Stromal cell of bone marrow (primary cell): ENCODE measurements at places on chromosomes 3 and 15.
A peak's percentile ranks its signal among the peaks of the same experiment; 100 is the strongest.

- DNase-seq = no peak
Observed at GRCh38 chr15:73628976-73629797, 4.0 kb downstream of the NPTN start.

- DNase-seq = no peak
Observed at GRCh38 chr3:58324391-58325390, 8.0 kb upstream of the PXK start.

DNA sequence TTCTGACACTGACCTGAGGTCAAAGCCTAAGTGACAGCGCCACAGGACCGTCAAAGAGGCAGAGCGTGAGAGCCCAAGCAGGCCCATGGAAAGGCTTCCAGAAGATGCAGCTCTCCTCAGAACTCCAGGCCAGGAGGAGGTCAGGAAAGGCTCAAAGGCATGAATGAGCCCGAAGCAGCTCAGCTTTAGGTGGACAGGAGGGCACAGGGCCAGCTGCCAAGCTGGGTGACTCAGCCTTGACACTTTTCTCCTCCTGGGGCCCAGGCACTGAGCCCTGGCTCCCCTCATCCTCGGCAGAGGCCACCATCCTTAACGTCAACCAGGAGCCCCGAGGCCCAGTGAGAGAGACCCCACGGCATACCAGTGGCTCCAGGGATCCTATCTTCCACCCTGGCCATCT is 62.9 kb downstream of the ADCY5 start:
- DNase-seq = no peak

DNA sequence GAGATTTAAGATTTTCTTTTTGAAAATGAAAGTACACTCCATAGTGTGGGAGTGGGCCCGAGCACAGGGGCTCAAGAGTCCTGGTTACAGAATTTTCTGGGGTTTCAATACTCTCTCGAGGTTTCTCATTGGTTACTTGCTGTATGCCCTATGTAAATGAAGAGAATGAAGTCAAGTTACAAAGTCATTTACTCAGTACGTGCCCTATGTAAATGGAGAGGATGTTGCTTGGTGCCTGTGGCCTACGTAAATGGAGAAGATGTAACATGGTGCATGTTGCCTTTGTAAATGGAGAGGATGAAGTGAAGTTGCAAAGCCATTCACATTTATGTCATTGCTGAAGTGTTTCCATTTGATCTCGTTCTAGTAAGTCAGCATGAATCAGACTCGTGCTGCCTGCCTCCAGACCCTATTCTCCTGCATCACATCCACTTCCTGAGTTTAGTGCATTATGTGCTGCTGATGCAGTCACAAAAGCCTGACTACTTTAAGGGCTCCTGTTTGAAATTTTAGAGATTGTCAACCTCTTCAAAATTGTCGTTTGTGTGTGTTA is 302.0 kb downstream of the ZBBX start:
- no peak for DNase-seq

GRCh38 chr15:80462836-80463512 is 58.8 kb downstream of the ARNT2 start:
- no peak for DNase-seq

GRCh38 chr15:88013111-88013510 is 243.4 kb downstream of the NTRK3 start:
- DNase-seq = no peak

DNA sequence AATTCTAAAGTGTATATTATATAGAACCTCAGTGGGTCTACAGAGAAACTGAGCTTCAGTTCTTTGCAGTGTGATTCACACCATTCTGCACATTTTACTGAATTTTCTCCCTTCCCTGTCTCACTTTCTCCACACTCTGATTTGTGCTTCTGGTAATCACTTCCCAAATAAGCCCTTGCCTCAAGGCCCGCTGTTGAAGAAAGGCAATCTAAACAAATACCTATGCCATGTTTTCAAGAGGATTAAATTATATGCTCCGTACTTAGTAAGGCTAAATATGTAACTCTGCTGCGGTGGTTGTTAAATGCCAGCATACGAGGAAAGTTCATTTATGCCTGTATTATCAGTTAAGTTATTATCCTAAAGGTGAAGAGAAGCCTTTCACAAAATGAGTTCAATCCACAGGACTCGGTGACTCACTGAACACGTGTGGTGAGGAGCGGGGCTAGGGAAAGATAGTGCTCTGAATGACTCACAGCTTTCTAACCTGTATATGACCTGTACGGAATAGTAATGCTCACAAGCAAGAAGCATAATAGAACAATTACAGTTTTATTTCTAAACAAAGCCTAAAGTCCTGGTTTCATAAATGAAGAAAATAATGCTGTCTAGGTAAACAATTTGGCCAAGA is 25.1 kb downstream of the CNTN6 start:
- no peak for DNase-seq

- no peak for DNase-seq
Observed at GRCh38 chr3:23945663-23945912, 502 bp downstream of the NR1D2 start.

GRCh38 chr3:168094877-168095610 is 680 bp downstream of the GOLIM4 start:
- DNase-seq = peak; percentile 52

DNA sequence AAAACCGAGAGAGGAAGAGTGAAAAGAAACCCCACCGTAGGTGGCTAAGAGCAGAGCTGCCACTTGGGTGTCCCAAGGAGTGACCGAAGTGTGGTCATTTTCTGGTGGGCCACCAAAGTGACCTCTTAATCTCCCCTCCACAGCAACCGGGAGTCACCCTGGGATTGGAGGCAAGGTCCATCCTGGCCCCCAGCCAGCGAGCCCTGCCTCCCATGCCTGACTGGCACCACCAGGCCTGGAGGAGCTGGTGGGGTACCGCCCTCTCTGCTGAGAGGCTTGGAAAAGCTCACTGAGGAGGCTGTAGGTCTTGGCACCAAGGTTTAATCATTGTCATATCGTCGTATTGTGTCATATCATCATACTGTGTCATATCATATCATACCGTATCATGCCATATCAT is 74.0 kb upstream of the TRPM1 start:
- no peak for DNase-seq

GRCh38 chr3:149612456-149612855 is 45.4 kb downstream of the WWTR1 start:
- no peak for DNase-seq

- no peak for DNase-seq
Observed at GRCh38 chr3:49700014-49700413, 10.7 kb downstream of the RNF123 start.

DNA sequence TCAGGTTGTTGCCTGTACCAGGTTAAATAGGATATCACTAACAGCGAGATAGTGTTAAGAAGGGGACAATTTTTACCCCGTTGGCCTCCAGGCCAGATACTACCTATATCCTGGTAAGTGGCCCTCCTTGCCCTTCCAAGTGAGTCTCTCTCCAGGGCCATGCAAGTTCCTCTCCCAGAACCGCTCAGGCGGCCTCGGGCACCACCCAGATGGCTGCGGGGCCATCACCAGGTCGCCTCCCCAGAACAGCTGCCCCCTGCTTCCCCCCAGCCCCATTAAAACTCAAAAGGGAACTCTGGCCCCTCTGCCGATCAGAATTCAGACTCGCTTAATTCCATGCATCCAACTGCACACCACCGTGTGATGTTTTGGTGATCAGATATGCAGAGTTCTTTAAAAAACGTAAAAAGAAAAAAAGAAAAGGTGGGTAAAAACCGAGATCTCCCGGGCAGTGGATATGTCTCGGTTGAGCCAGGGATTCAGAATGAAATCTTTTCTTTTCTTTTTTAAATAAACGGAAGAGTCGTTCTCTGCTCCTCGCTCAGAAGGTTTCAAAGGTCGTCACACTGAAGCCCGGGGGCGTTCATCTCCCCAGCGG is 1.9 kb upstream of the TRIM71 start:
- DNase-seq = no peak

- no peak for DNase-seq
Observed at GRCh38 chr15:82933576-82933975, 18.9 kb downstream of the HOMER2 start.

DNA sequence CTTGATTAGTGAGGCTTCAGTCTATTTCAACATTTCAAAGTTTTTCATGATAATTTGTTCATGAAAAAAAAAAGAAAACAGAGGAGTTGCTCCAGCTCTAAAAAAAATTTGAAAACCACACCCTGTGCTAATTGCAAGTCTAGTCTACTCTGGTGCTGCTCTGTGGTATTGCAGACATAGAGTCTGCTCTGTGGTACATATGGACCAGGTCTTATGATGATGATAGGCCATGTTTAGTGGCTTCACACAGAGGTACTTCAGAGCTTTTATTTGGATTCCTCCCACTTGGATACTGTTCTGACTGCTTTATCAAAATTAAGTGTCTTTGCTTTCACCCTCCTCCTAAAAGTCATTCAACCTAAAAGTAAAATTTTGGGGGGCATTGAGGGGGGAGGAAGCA is 160.8 kb downstream of the ALCAM start:
- DNase-seq = no peak

DNA sequence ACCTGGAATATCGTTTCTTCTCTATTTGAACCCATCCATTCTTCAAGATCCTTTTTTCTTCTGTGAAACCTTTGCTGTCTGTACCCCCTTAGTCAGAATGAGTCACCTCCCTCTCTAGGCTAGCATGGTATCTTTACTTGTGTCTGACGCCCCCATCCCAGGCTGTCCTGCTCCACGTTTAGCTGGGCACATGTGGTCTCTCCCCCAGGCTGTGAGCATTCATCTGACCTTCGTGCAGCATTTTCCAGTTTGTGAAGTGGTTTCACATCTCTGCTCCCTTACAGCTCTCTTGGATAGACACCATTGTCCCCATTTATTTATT is 14.3 kb upstream of the TLE3 start:
- no peak for DNase-seq

- no peak for DNase-seq
Observed at GRCh38 chr3:101193957-101194356, 126.4 kb downstream of the IMPG2 start.

- no peak for DNase-seq
Observed at GRCh38 chr3:187702507-187703033, at the start of gene RTP2. TSS of gene RTP2 (minus strand) at chr3:187702557. CDS start at chr3:187702128, 429 bp downstream.

- DNase-seq = peak; percentile 89
Observed at GRCh38 chr3:197317250-197317963, 19.0 kb upstream of the DLG1 start.

DNA sequence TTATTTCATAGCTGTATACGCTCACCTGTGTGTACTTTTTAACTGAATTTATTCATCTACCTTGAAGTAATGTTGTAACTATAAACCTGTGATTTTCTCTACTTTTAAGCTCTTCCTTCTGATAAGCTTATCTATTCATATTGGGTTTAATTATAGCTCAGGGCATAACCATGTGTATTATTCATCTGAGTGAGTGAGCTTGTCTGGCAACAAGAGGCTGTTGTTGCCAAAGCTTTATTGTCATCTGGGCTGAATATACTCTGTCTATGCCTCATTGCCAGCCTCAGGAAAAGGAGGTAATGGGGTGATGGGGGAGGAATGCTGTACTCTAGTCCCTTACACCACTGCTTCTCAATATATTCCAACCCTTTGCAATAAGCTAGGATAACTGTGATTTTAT is 292.4 kb downstream of the UBE2E2 start:
- no peak for DNase-seq

DNA sequence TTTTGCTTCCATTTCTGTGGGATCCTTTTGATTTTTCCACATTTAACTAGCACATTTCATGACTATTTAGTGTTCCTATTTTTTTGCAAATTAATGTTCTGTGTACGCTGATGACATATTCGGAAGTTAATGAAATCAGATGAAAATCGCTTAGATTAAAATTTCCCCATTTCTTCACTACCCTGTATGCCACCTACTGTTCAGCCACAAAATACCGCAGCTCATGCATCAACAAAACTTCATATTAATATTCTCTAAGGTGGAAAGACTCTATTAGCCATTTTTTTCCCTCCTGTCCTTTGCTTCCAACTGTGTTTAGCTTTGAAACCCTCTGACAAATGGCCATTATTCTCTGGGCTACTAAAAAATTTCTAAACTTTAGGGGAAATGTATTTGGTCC is 300.6 kb downstream of the MECOM start:
- no peak for DNase-seq

GRCh38 chr3:106699122-106699521 is 678.1 kb upstream of the CCDC54 start:
- DNase-seq = no peak

- DNase-seq = no peak
Observed at GRCh38 chr3:143121241-143122088, 1.9 kb downstream of the CHST2 start.

GRCh38 chr15:38524156-38524555 is 40.5 kb downstream of the RASGRP1 start:
- no peak for DNase-seq

DNA sequence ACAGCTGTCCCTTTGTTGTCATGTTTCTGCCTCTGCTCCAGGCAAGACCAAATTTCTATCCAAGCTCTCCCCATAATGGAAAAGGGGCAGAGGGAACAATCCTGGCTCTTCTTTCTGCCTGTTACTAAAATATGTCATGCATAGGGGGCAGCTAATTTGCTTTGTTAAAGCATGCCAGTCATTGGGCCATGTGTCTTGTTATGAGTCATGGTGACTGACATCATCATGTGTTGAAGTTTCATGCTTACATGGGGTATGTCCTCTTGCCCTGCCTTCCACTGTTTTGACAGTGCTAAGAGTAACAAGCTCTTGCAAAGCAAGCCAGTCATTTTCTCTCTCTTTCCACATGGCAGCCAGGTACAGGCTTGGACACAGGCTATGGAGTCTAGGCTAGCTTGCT is 268.9 kb downstream of the GABRB3 start:
- no peak for DNase-seq

GRCh38 chr3:124714223-124714853 is 15.9 kb upstream of the UMPS start:
- peak; percentile 3 for DNase-seq

DNA sequence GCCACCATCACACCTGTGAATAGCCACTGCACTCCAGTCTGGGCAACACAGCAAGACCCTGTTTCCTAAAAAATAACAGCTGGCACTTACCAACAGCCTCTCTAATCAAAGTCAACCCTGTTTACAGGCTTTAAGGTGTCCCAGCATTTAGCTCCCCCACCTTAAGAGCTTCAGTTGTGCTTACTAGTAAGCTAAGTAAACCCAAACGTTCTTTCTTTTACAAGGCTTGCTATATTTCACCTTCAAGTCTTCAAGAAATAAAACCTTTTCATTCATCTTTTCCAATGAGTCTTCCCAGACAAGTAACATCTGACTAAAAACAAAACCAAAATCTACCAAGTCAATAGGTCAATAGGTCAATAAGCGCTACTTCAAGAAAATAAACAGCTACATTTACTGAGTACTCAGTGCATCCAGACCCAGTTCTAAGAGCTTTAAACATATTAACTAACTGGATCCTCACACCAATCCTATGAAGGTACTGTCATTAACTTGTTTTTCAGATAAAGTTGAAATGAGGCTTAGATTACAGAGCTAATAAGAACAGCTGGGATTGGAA is 62.4 kb downstream of the PBRM1 start:
- DNase-seq = no peak

DNA sequence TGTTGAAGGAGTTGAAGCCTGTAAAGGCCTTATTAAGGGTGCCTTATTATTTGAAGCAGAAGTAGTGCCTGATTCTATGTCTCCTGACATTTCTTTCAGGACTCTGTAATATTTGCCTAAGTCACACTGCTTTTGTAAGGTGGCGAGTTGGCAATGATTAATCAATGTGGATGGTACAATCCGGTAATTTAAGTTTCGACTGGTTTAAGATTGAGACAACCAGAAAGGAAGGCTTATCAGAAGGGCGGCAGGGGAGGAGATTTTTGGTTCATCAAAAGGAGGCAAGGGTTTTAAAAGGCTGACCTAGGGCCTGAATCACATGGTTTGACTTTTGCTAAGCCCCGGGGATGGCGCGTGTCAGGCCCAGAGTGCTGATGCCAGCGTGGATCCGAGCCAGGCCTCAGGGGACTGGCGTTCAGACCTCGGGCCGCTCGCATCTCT is 830 bp upstream of the RNF13 start:
- no peak for DNase-seq
